Activated T-cell treated with anti-CD3 and anti-CD28 coated beads for 1 hour (primary cell): ENCODE measurements at places on chromosomes 11 and 22.

- no peak for DNase-seq
Measured at GRCh38 chr22:34946339-34946985, 119.5 kb upstream of the ISX start.

DNA sequence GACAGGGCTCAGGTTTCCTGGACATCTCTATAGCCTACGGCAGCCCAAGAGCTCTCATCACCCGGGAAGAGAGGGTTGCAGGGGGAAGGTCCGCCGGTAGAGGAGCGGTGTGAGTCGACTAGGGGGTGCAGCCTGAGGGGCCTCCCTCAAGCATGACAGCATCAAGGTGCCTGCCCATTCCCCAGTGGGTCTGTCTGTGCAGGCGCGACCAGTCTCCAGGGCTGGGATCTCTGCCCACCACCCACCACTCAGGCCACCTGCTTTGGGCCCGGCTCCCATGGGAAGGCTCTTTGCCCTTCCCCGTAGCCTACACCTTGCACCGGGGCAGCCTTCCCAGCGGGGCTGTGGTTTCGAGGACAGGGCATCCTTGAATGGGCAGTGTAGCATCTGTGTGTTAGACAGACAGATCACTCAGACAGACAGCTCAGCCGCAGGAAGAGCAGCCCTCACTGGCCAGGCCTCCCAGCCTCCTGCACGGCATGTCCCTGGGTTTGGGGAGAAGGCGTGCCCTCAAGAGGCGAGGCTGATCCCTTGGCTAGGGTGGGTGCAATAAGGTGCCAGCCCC, 29.2 kb downstream of the CERK start:
- DNase-seq = no peak

GRCh38 chr11:25068451-25068850, 571.6 kb downstream of the LUZP2 start:
- no peak for DNase-seq

DNA sequence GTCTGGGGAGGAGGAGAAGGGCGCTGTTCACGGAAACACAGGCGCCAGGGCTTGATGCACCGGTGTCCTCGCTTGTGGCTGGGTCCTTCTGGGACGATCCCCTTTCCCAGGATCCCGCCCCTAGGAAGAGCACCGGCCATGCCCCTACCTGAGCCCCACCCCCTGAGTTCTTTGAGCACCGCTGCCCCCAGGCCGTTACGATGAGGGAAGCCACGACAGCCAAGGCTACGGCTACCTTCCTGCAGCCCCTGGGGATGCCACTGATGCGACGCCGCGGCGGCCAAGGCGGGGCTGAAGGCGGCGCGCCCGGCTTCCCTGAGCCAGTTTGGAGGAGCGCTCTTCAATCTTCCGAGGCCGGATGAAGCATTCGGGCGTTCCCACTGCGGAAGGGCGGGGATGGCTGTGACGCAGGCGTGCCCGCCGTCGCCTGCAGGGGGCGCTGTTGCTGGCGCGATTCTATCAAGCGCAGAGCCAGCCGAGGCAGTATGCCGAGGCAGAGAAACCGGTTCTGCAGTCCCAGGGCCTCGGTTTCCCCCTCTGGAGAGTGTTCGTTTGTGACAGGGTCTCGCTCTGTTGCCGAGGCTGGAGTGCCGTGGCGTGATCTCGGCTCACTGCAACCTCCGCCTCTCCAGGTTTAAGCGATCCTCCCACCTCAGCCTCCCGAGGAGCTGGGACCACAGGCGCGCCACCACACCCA, 9.7 kb upstream of the NEFH start:
- DNase-seq = peak; percentile 49

DNA sequence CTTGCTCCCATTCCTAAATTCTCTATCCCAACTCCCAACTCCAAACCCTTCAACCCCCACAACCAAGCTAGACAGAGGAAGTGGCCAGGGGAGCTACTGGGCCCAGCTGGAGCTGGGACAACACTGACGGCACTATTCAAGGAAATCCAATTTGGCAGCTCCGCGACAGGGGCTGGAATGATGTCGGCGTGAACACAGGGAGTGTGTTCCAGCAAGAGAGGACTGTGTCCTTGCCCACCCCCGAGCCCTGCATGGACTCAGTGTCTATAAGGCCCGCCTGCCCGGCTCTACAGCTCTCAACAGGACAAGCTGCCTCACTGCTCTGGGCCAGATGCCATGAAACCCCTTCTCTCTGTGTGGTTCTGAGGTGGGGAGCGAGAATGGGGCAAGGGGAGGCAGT, 11.3 kb downstream of the PCSK7 start:
- no peak for DNase-seq

- DNase-seq = no peak
Measured at GRCh38 chr11:30423886-30424285, 101.0 kb downstream of the ARL14EP start.

DNA sequence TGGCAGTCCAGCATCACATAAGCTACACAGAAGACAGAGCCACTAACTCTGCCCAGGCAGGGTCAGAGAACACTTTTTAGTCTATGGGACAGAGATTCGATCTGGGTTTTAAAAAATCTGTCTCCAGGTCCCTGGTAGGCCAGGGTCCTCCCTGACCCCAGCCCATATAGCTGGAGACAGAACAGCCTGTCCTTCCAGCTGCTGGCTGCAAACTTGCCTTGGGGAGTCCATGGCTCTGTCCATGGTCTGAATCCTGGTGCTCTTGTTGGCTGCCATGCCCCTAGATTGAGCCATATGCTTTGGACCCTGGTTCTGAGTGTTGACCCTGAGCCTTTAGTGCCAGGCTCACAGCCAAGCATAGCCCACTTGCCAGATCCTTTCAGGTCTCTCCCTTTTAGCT, 13.3 kb upstream of the LIPT2 start:
- no peak for DNase-seq

- no peak for DNase-seq
Measured at GRCh38 chr22:25404556-25404927, 159.9 kb upstream of the GRK3 start.

- no peak for DNase-seq
Measured at GRCh38 chr11:2862395-2863275, 22.9 kb downstream of the CDKN1C start.

- no peak for DNase-seq
Measured at GRCh38 chr11:14642873-14643696, 519 bp upstream of the PDE3B start.

DNA sequence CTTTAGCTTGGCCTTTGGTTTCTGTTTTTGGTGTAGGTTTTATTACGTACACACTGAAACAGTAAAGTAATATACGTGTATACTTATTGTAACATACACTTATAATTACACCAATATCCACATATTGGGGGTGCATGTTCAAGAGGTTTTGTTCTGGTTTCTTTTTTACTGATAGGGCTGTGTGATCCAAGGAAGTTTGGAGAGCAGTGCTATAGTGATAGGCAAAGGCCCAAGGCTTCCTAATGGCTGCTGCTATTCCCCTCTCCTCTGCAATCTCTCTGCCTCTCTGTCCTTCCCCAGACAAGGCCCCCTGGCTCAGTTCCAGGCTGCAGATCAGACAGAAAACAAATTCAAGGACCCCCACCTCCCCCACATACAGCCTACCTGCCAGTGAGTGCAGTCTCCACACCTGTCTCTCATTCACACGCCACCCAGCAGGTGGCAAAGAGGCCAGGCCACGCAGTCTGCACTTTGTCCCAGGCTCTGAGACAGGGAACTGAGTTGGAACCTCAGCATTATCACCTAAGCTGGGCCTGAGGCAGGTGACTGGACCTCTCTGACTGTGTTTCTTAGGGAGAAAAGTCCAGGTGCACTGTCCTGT, 15.1 kb downstream of the TMEM184B start:
- no peak for DNase-seq

- DNase-seq = no peak
Measured at GRCh38 chr11:69921128-69922014, 102.2 kb upstream of the FGF3 start.

DNA sequence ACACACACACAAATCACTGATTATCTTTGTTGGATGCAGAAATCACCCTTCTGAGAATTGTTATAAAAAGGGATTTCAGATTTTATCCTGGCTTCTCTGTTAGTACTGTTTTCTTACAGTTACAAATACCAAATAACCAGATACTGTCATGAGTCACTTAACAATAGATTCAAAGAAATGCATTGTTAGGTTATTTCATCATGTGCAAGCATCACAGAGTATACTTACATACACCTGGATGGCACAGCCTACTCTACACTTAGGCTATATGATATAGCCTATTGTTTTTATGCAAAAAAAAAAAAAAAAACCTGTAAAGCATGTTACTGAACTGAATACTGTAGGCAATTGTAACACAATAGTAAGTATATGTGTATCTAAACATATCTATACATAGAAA, 319.2 kb upstream of the ARHGAP42 start:
- no peak for DNase-seq

DNA sequence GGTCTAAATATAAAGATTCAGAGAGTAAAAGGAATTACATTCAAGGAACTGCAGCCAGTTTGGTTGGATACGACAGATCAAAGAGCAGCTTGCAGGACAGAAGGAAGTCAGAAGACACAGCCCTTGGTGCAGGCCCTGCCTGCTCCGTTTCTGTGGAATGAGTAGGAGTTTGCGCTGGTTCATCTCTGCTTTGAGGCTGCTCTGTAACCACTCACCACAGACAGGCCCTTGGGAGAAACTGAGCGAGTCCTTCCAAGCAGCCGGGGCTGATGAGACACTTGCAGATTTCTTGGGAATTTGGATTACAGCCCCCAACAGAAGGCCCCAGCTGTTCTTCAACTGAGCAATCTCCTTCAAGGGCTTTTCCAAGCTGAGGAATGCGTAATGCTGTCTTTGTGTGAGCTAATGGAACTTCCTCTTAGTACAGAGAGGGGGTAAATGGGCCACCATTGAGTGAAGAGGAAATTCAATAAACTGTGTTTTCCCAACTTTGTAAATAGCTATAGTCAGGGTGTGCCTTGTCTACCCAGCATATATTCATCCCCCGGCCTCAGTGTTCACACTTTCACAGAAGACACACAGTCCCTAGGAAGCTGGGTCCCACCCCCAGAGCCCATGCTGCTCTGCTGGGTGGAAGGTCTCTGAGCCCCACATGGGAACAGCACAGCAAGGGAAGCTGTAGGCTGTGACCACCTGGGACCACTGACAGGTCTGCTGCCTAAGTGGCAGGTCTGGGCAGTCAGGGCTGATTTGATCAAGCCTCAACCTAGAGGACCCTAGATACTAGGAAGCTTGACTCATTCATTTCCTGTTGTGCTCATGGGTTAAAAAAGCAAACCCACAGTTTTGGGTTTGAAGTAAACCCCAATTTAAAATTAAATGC, 16.6 kb downstream of the IL10RA start:
- no peak for DNase-seq

GRCh38 chr11:8807544-8808225, 103.3 kb upstream of the AKIP1 start:
- DNase-seq = no peak

DNA sequence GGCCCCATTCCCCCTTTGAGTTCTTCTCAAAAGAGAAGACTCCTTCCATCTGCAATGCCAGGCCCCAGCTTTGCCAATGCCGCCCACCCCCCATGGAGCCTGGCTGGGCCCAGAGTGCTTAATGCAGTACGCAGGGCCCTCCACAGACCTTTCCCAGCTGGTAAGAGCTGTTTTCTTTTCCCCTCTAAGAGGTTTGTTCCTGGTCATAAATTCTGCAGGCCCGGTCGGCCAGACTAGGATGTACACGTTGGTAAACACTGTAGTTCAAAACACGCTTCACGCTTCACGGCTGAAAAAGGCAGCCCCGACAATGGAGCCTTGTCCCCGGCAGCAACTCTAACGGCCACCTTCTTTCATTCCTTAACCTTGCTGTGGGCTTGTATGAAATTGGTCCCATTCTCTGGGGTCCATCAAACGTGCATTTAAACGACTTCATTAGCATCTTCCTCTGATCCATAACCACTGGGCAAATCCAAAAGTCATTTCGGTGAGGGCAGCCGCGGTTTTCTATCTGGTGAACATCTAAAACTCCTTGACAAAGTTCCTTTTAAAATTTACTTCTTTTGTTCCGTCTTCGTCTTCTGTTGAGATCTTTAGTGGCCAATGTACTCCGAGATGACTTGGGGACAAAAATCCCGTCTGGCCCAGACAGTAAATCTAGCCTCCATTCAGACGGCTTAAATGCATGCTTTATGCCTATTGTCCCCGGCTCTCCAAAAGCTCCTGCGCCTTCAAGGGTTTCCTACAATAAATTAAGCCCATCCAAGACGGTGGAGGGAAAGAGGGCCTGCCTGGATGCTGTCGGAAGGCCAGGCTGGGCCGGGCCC, 60.0 kb upstream of the MYEOV start:
- DNase-seq = no peak

DNA sequence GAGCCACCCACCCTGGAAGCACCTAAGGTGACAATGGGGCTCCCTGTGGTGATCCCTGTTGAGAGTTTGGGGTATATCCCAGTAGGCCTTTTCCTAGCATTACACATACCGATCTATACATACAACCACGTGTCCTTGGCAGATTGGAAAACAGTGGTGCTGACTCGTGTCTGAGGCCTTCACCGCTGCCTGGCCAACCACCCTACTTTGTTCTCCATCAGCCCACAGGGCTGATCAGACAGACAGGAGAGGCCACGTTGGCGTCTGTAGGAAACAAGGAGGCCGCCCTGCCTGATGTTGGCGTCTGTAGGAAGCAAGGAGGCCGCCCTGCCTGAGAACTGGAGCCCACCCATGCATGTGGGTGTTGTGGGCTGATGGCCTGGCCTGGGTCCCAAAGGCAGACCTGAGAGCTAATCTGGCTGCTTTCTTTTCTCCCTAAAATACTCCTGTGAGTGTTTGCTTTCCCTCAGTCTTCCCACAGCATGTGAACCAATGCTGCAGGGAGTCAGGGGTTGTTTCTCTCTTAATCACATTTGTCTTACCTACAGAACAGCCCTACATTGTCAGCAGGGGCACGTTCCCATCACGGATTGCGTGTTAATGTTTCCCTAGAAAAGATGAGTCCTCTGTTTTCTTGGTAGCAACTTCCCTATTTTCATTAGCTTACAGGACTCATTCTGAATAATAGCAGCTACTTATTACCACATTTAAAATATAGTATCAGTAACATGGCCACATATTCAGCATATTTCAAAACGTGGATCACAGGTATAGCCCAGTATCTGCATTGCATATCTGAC, 57.2 kb downstream of the SBF1 start:
- DNase-seq = no peak

GRCh38 chr11:31865606-31866300, 54.6 kb upstream of the PAX6 start:
- DNase-seq = no peak

GRCh38 chr22:31279821-31280505, 12.3 kb downstream of the PIK3IP1 start:
- DNase-seq = no peak

DNA sequence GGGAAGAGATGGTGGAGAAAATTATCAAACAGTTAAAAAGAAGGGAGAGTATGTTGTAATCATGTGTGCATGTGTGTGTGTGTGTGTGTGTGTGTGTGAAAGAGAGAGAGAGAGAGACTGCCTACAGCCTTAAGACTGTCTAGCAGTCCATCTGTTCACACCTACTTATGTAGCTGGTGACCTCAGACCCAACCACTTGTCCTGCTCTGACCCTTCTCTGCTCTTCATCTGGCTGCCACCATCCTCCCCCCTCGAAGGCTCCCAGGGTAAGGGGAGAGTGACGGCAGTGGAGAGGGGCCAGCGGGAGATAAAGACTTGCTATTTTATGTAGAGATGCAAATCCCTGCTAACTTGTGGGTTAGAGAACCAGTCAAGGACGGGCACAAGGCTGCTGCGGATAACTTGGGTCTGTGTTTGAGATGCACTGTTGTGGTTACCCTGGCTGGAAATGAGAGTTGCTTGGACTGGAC, 24.9 kb upstream of the GRAMD1B start:
- DNase-seq = no peak
